Endothelial cell (in vitro differentiated cells): ENCODE measurements at places on chromosomes 5 and 9. TPM values are rescaled to one million over a fixed set of nuclear protein-coding genes. Genes with fewer than 3 reads are reported as not detected.
A peak's percentile ranks its signal among the peaks of the same experiment; 100 is the strongest.

DNA sequence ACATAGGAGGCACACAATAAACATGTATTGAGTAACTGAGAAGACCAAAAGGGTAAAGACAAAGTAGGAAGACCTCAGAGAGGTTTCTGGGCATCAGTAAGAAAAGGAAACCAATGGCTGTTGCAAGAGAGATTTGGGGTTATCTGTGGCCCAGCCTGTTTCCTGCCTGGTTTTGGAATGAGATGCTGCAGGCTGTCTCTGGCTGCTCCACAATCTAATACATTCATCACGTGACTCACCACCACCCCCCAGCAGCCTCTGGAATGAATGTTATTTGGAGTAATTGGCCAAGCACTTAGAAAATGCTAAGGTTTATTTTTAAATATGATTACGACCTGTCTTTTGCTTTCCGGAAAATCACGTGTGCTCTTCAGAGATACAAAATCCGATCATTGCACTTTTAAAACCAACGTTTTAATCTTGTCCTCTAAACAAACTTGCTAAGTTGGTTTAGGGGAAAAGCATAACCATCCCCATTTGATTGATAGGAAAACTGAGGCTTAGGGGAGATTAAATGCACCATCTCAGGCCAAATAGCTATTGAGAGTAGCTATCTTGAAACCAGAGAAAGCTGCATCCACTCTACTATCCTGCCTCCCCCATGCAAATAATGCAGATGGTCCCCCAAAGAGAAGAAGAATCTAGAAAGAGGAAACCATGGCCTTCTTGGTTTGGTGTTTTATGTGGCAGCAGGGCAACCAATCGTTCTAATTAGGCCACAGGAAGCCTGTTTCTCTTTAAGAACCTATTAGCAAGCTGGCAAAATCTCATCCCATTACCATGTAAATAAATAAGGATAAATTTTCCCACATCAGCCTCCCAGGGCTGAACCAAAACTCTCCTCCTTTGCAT lies 151.8 kb upstream of the ADRA1B start:
- peak; percentile 13 for DNase-seq
- H3K27ac ChIP-seq: no peak overlapping the region
- no peaks in the 10 kb centered on the region for H3K36me3 ChIP-seq
- H3K4me1 ChIP-seq: no peaks in the 10 kb centered on the region

DNA sequence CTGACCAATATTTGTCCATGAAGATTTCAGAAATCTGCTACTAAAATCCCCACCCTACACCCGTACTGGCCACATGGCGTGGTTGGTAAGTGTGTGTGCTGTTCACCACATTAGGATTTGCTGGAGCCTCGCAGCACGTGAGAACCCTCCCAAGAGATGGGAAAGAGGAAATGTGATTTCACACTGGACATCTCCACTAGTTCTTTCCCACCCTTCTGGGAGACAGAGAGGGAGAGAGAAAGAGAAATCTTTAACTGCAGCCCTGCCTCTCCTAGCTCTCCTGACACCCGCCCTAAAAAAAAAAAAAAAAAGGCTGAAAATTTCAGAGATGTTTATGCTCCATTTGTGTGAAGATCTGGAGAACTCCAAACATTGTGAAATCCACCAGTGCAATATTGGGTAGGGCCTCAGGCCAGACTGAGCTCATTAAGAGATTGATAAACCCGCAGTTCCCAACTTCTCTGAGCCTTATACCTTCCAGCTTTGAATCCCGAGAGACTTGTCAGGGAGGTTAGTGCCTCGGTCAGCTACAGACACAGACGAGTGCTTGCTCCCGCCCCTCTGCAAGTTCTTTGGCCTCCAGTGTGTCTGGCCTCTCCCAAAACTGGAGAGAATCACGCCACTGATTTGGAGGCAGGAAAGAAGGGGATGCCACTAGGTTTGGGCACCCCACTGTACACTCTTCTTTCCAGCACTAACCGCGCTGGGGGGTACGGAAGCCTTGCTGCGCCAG lies 1.9 kb downstream of the SPRY4 start:
- H3K27ac ChIP-seq: peak overlapping the region; percentile 61
- H3K4me1 ChIP-seq: peaks cover 67% of the 10 kb centered on the region
- H3K27me3 ChIP-seq: peaks cover 9% of the 10 kb centered on the region
- DNase-seq: no peak
- peak overlapping the region; percentile 99 for H3K4me3 ChIP-seq

- no peaks in the 10 kb centered on the region for H3K36me3 ChIP-seq
- H3K4me3 ChIP-seq: no peak overlapping the region
- no peak for DNase-seq
- no peaks in the 10 kb centered on the region for H3K27me3 ChIP-seq
- no peak overlapping the region for H3K27ac ChIP-seq
- H3K4me1 ChIP-seq: peaks cover 2% of the 10 kb centered on the region
Measured at GRCh38 chr9:108217431-108218349, 638.1 kb downstream of the ACTL7B start.

DNA sequence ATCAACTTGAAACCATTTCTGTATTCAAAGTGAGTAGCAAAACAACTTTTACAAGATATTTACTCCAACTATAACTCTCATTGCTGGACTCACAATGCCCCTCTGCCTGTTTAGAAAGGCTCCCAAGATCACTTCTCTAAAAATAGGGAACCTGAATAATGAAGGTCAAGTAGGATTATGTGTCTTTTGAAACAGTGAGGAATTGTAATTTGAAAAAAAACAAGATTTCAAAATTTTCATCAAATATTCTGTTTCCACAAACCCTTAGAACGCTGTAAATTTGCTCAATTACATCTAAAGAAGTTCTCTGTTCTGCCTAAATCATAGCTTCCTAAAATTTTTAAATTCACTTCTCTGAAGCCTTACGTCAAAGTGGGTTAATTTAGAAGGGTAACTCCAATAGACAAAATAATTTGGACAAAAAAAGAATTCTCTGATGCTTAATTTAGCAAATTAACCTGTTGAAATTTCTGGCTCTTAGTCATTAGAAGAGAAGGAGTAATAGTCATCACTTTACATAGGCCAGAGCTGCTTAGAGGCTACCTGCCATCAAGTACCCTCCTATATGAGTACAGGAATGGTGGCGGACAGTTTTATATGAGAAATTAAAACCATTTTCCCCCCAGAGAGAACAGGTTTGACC lies 4.0 kb downstream of the ELL2 start:
- H3K27ac ChIP-seq: no peak overlapping the region
- H3K27me3 ChIP-seq: peaks cover 11% of the 10 kb centered on the region
- no peak for DNase-seq
- peaks cover 49% of the 10 kb centered on the region for H3K4me1 ChIP-seq

- H3K27ac ChIP-seq: no peak overlapping the region
- peaks cover 1% of the 10 kb centered on the region for H3K27me3 ChIP-seq
- H3K4me1 ChIP-seq: no peaks in the 10 kb centered on the region
- no peaks in the 10 kb centered on the region for H3K36me3 ChIP-seq
- no peak overlapping the region for H3K4me3 ChIP-seq
- no peak for DNase-seq
Measured at GRCh38 chr9:93072383-93072795, 13.9 kb downstream of the SUSD3 start.

- H3K27ac ChIP-seq: no peak overlapping the region
- H3K36me3 ChIP-seq: no peaks in the 10 kb centered on the region
- no peaks in the 10 kb centered on the region for H3K4me1 ChIP-seq
- H3K4me3 ChIP-seq: no peak overlapping the region
- H3K27me3 ChIP-seq: no peaks in the 10 kb centered on the region
- DNase-seq: no peak
Measured at GRCh38 chr5:109143031-109143430, 266.7 kb downstream of the PJA2 start.

DNA sequence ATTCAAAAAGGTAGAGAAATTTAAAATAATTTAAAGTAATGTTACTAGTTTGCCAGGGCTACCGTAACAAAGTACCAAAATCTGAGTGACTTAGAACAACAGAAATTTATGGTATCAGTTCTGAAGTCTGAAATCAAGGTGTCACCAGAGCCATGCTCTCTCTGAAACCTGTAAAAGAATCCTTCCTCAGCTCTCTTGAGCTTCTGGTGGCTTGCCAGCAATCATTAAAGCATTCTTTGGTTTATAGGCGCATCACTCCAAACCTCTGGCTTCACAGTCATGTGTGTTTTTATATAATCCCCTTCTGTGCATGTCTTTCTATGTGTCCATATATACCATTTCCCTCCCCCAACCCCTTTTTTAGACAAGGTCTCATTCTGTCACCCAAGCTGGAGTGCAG lies 220.3 kb downstream of the COX7C start:
- no peak overlapping the region for H3K27ac ChIP-seq
- H3K4me1 ChIP-seq: no peaks in the 10 kb centered on the region

DNA sequence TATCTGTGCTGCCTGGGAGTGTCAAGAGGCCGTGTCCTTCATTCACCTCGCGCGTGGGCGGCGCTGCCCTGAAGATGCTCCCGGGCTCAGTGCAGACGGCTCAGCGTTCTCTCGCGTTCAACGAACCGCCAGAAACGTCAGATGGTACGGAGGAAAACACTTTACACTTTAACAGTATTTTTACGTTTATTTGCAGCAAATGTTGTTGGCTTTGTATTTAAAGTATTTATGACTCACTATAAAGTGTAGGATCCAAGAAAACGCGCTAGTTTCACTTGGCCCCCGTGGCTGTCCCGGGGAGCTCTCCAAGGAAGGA lies 544 bp upstream of the ERCC6L2 start:
- no peak overlapping the region for H3K27ac ChIP-seq
- peak; percentile 27 for DNase-seq
- H3K4me1 ChIP-seq: peaks cover 17% of the 10 kb centered on the region
- H3K36me3 ChIP-seq: peaks cover 15% of the 10 kb centered on the region
- peaks cover 6% of the 10 kb centered on the region for H3K27me3 ChIP-seq

DNA sequence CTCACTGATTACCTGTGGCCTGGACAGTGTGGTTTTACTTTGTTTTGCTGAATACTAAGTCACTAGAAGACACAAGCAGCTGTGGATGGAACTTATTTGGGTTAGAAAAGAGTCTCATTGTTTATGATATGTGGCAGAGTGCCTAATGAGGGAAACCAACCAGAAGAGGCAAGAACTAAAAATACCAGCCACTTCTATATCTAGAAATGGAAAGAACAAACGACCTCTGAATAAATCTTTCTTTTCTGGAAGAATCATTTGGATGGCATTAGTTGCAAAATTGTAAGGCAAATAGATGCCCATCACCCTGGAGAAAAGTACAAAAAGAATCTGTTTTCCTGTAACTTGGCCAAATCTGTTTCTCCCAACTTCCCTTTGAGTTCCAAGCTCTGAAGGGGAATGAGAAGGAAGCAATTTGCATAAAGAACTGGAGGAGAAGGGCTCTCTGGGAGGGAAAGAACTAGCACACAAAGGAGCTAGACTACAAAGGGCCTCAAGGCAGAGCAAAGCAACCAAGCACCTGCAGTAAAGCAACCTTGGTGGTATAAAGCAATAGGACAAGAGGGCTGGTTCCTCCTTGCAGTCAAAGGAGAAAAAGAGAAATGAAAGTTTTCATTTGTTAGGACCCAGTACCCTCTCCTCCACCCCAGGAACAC lies 455.4 kb downstream of the CAAP1 start:
- no peak for DNase-seq
- no peaks in the 10 kb centered on the region for H3K4me1 ChIP-seq
- no peak overlapping the region for H3K4me3 ChIP-seq
- H3K27me3 ChIP-seq: no peaks in the 10 kb centered on the region
- no peak overlapping the region for H3K27ac ChIP-seq

DIRAS2 gene
- total RNA-seq: not detected

PALM2AKAP2 gene
- 1.2 TPM for total RNA-seq

TSSK1B gene
- not detected for total RNA-seq

CACNA1B gene
- total RNA-seq: 2.0 TPM

MAMDC4 gene
- total RNA-seq: 10.0 TPM

TOR4A gene
- total RNA-seq: 37.7 TPM
